ENCODE measurements at places on chromosomes 12 and 14. TPM values are rescaled to one million over a fixed set of nuclear protein-coding genes. Genes with fewer than 3 reads are reported as not detected.
A peak's percentile ranks its signal among the peaks of the same experiment; 100 is the strongest.

- DNase-seq: peak; percentile 35
Measured at GRCh38 chr12:17841496-17841895, 248.5 kb downstream of the RERGL start.

DNA sequence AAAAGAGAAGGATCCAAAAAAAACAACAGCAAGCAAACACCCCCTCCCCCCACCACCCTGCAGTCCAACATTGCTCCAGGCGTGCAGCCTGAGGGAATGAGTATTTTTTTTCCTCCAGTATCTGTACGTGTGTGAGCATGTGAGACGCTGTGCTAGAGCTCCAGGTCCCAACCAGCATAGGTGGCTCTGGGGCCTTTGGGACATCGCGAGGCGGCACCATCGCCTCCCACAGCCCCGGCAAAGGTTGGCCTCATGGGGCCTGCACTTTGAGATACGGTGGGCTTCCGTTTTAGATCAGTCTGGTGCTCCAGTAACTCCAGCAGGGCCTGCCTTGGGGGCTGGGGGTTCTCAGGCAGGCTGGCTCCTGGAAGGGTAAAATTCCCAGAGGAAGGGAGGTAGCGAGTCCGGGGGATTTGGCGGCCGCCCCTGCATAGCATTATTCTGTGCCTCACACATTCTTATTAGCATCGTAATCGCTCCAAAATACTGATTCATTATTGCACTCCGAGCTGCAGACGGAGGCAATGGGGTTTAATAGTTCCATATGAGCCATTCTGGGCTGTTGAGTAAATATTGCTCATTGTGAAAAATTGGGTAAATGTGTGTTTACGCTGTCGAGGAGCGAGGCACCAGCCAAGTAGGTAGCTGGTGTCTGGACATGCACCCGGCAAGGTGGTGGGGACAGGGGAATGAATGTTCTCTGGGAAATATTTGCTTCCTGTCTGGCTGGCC is 143.1 kb upstream of the MYL2 start:
- DNase-seq: no peak

GRCh38 chr14:92565040-92565717 is 51.6 kb downstream of the RIN3 start:
- no peak for DNase-seq

DNA sequence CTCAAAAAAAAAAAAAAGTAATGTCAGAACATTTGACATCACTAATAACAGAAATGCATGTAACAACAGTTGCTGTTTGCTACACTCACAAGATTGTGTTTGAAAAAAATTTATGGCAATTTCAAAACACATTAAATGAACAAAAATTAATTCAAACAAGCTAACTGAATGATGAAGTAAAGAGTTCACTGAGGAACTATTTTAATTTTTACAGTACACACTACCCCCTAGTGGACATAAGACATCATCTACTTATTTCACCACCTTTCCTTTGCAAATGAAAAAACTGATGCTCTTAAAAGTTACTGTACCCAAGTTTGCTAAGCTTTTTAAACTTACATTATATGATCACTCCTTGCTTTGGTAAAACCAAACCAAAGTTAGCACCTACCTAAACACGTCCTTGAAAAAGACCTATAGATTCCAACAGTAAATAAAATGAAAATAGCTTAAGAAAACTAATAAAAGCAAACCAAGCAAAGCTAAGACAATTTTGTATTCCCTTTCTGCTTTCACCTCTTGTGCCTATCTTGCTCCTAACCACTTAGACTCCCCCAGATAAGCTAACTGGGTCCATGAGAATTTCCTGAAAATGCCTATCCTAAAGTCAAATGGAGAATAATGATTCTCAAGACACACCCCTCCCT is 22.2 kb downstream of the UBE2N start:
- DNase-seq: no peak

- no peak for DNase-seq
Measured at GRCh38 chr12:91833780-91834359, 311.8 kb downstream of the BTG1 start.

- DNase-seq: no peak
Measured at GRCh38 chr14:77505031-77505430, 6.4 kb upstream of the ISM2 start.

SLC25A21 gene
- 6.0 TPM for total RNA-seq

NEUROD4 gene
- not detected for total RNA-seq

Data from WTC11 (cell line).